ENCODE measurements at places on chromosomes 2 and 18.

DNA sequence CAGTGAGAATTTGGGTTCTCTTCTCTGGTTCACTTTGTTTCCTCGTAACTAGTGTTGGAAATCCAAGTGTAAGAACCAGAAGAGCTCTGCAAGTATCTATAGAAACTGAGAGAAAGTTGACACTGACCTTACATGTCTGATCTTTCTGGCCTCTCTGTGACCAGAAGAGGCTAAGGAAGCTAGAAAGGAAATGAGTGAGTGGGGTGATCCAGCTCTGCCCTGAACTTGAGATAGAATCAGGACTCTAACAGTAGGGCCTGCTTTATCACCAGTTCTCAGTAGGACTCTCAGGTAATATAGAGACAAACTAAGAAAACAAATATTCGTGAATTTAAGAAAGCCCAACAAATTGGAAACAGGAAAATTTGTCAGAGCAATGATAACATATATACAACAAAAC, 441.2 kb upstream of the ZNF804A start:
- DNase-seq: no peak

DNA sequence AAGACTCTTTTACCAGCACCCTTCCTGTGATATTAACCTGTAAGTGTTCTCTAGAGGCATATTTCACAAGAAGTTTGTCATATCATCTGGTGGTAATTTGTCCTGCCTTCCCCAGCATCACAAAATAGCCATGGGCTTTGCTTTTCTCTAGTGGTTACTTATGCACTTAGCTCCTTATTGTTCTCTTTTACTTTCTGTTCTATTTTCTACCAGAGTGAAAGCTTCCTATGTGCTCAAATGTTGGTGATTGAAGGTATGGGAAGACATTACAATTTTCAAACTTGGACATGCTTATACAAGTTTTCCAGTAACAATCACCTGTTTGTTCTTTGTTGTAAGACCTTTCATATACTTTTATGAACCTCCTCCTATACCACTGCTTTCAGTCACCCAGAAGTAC, 87.0 kb upstream of the KCNH7 start:
- DNase-seq: no peak

DNA sequence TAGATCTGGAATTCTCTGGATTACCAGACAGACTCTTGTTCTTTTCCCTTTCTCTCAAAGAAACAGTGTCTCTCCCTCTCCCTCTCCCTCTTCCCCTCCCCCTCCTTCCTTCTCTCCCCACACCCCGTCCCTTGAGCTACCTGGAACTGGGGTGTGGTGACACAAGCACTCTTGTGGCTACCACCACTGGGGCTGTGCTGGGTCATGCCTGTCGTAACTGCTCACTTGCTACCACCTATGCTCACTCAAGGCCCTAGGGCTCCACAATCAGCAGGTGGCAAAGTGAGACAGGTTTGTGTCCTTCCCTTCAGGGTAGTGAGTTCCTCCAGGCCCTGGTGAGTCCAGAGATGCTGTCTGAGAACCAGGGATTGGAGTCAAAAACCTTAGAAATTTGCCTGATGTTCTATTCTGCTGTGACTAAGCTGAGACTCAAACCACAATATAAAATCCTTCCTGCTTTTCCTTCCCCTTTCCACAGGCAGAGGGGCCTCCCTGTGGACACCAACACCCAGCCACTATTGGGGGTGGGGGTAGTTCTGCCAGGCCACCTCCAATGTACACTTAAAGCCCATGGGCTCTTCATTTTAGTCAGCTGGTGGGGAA, 70.8 kb downstream of the OXER1 start:
- no peak for DNase-seq

DNA sequence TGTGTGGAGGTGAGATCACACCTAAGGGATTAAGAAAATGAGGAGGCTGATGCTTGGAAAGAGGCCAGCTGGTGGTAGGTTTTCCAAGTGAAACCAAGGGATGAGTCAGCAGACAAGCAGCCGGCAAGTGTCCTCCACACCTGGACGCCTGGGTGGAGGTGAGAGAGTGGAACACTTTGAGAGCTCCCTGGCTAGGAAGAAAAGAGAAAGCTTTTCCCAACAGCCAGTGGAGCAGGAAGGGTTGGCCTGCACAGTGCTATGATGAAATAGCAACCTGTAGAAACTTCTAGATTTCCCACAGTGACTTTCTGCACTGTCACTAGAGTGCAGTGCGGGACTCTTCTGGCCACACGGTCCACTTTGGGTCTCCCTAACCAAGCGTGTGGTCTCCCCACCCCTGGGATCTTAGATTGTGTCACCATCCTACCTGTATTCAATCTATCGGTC, 19.6 kb upstream of the IL37 start:
- no peak for DNase-seq

- DNase-seq: peak; percentile 41
Observed at GRCh38 chr2:127226520-127227263, 6.6 kb upstream of the CYP27C1 start.

- DNase-seq: no peak
Observed at GRCh38 chr2:138779781-138780445, at the start of gene NXPH2. NXPH2 (minus strand) TSS chr2:138780390; CDS start chr2:138780241, 149 bp downstream.

- DNase-seq: no peak
Observed at GRCh38 chr2:162196638-162197037, 44.6 kb upstream of the GCG start.

GRCh38 chr2:148914463-148914862, 39.4 kb downstream of the KIF5C start:
- DNase-seq: no peak

GRCh38 chr2:235678712-235679111, 184.9 kb downstream of the AGAP1 start:
- peak; percentile 43 for DNase-seq

DNA sequence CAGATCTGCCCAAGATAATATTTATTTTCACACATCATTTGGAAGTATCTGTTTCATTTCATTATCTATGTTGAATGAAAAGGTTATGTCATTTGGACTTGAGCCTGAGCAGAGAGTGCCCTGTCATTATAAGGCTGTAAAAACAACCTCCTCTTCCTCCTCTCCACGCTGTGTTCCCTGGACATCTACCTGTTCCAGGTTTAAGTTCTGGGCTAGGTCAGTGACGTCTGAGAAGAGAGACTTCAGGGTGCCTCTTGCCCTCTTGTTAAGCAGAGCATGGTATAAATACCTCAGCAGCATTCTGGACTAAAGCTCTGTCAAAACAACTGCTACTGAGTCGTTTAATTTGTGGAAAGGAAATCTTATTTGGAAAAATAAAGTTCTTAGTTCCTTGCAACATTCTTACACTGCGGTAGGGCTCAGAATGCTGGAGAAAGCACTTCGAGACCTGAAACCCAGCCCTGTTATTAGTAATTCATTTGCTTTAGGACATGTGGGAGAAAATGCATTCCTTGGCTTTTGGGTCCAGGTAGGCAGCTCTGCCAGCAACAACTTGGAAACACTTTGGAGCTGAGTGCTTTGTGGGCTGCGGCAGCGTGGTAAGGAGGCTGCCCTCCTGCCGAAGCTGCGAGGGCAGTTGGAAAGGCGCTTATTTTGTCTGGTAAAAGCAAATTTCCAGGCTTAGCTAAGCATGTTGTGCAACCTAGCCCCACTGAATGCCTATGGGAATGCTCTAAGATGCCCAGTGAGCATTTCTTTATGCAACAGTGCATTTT, 91.8 kb upstream of the NEDD4L start:
- no peak for DNase-seq

DNA sequence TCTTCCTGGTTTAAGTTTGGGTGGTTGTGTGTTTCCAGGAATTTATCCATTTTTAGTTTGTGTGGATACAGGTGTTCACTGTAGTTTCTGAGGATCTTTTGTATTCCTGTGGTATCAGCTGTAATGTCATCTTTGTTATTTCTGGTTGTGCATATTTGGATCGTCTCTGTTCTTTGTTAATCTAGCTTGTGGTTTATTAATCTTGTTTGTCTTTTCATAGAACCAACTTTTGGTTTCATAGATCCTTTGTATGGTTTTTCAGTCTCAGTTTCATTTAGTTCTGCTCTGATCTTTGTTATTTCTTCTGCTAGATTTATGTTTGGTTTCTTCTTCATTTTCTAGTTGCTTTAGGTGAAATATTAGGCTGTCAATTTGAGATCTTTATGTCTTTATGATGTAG, 202.4 kb upstream of the ZSWIM2 start:
- DNase-seq: no peak

GRCh38 chr2:990970-991369, 40.3 kb downstream of the SNTG2 start:
- DNase-seq: no peak

DNA sequence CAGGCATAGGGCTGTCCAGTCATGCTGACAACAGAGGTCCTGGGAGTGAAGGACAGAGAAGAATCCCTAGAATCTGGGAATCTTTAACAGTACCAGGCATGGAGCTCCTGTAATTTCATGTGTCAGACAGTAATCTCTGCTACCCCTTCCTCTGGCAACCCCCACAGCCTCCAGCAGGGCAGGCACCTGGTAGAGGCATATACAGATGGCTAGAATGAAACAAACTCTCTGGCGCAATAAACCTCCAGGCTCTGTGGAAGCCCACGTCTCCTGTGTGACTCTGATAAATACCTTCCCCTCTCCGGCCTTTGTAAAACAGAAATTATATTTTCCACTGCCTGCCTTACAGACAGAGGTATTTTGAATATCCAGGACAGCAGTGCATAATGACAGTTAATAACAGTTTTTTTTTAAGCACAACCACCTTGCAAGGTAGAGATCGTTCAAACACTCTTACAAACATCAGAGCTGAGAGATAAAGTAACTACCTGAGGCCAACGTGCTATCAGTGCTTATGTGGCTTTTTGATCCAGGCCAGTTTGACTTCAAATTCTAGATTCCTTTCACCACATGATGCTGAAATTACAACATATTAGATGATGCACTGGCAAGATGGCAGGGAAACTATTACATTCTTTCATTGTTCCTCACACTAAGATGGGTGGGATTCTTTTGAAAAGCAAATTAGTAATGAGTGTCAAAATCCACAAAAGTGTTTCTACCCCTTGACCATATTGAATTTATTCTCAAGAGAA, 47.7 kb upstream of the TMEM247 start:
- DNase-seq: peak; percentile 49

- DNase-seq: no peak
Observed at GRCh38 chr2:1594123-1594372, 150.3 kb downstream of the PXDN start.

DNA sequence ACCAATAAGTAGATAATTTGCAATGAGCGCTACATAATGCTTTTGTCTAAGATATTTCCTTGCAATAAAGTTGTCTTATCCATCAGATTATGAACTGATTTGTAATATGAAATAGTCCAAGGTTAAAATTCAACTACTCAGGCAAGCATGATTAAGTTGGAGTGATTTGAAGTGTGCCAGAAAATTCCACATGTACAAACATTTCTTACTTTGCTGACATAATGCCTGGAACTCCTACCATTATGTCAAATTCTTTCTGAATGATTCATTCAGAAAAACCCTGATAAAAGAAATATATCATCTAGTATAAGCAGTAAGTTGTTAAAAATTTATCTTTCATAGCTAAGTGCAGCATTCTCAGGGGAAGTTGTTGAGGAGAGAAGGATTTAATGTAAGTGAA, 87.3 kb downstream of the CBLN2 start:
- no peak for DNase-seq

DNA sequence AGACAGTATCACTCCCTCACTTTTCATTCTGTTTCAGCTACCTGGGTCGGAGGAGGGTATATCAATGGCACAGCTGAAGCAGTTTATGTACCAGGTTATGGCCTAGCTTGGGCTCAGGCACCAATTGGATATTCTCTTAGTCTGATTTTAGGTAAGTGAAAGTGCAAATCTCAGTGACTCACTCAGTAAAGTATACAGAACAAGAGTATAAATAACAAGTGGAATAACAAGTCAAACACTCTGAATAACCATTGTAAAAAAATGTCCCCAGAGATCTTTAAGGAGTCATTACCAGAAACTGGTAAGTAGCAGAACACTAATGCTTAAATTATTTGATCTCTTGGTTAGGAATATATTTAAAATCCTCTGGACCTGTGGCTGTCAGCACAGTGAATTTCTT, 5.7 kb downstream of the SLC5A7 start:
- DNase-seq: no peak

GRCh38 chr2:160666154-160667060, 172.8 kb upstream of the RBMS1 start:
- DNase-seq: no peak

DNA sequence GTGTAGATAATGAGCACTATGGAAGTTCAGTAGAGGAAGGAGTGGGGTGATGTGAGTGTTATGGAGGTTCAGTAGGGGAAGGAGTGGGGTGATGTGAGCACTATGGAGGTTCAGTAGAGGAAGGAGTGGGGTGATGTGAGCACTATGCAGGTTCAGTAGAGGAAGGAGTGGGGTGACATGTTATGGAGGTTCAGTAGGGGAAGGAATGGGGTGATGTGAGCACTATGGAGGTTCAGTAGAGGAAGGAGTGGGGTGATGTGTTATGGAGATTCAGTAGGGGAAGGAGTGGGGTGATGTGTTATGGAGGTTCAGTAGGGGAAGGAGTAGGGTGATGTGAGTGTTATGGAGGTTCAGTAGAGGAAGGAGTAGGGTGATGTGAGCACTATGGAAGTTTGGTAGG, 116.3 kb upstream of the SMAD7 start:
- no peak for DNase-seq

Measured in NCI-H1694 treated with DMSO at 0.1 percent for 48 hours (cell line).